T-cell (primary cell): ENCODE measurements at places on chromosomes 3 and 15.

- DNase-seq = no peak
Measured at GRCh38 chr3:31275038-31275572, 257.6 kb upstream of the STT3B start.

DNA sequence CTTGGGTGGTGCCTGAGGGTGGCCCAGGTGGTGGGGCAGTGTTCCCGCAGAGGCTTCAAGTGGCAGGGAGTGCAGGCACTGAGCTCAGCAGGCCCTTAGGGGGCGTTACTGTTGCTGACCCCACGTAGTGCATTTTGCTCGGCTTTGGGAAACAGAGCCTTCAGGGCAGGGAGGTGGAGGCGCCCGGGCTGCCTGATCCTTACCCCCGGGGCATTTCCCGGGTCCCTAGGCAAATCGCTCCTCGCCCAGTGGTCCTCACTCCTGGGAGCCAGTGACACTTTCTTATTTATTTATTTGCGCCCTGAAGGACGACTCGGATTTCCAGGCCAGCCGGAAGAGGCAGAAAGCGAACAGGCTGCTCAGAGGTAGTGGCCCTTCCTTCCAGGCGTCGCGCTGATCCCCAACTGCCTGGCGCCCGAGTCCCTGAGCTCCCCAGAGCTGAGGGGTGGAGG lies 10.1 kb upstream of the FOXB1 start:
- DNase-seq = no peak

DNA sequence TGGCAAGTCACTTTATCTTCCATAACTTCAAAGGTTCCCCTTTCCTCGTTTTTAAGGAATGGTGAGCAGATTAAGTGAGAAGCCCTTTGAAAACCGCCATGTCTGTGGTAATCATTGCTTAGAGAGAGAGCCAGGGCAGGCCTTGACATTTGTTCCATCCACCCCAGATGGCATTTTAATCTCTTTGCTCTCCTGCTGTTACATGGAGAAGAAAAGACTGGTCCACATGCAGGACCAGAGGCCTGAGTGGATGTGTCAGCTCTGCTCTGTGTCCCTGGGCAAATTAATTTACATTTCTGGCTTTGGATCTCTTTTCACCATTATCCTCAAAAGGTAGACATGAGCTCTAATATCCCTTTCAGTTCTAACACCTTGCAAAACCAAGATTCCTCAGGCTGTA lies 157.3 kb upstream of the LPP start:
- no peak for DNase-seq

DNA sequence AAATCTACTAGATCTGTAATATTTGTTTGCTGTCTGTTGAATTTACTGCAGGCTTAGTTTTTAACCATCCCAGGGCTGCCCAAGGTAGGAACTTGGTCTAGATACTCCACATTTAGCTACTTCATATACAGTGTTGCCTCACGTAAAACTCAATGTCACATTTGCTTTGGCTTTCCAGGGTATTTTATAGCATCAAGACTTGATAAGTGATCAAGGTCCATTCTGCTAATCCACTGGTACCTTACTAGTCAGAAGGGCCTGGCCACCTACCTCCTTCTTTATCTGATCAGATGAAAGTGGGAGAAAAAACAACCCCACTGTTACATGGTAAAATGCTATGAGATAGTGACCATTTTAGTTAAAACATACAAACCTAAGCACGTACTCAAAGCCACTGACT lies 25.5 kb upstream of the GREM1 start:
- DNase-seq = no peak

- DNase-seq = no peak
Measured at GRCh38 chr15:59594493-59594942, 17.1 kb upstream of the GCNT3 start.

GRCh38 chr3:15535732-15536131 lies 14.2 kb upstream of the COLQ start:
- DNase-seq = no peak

- DNase-seq = no peak
Measured at GRCh38 chr3:128320551-128321340, 145.9 kb downstream of the DNAJB8 start.

- no peak for DNase-seq
Measured at GRCh38 chr3:34675383-34676120, 877.1 kb downstream of the PDCD6IP start.

DNA sequence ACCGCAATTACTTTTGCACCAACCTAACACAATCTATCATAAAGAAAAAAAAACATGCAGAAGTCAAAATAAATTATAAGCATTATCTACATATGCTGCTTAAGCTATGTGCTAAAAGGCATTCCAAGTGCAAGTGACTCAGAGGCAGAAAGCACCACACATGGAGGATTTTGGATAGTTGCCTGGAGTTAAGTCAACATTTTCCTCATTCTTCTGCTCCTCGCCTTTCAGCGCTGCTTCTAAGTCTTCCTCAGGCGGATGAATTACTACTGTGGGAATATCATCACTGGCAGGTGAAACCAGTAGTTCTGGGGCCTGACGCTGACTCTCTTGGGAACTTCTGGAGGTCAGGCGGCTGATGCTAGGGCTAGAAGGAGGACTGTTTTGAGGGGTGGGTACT lies 53.1 kb downstream of the SLC4A7 start:
- no peak for DNase-seq
